NCI-H1436 treated with DMSO at 0.1 percent for 48 hours (cell line): ENCODE measurements at places on chromosomes 5 and 9.

DNA sequence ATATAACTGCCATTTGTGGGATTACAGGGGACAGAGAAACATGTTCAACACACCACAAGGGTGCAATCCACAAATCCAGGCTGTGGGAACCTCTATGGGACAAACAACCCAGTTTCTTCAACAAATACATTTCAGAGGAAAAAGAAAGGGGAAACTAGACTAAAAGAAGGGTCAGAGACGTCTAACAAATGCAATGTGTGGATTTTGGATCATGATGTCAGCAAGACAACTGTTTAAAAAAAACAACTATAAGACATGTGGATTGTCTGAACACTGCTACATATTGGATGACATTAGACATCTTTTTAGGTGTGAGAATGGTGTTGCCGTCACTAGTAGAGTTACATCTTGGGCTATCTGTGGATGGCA is 3.9 kb upstream of the RALGDS start:
- DNase-seq, result no peak

GRCh38 chr5:17441351-17441750 is 56.7 kb upstream of the TAF11L2 start:
- DNase-seq, result no peak

DNA sequence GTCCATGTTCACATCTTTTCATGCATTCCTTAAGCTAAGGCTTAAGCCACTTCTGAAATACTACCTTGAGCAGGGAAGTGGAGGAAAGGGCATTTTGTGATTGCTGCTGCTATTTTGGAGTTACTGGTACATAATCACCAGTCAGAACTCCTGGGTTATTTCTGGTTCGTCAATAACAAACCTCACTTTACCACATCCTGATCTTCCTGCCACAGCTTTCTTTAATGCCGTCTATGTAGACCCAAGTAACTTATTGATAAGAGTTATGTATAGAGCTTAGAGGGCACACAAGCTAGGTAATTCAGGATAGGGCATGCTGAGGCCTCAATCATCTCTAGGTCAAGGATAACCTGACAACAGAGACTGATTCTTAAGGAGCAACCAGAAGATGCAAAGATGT is 120.7 kb downstream of the DOCK8 start:
- DNase-seq, result no peak

GRCh38 chr5:636951-637350 is 24.8 kb downstream of the CEP72 start:
- DNase-seq, result no peak

DNA sequence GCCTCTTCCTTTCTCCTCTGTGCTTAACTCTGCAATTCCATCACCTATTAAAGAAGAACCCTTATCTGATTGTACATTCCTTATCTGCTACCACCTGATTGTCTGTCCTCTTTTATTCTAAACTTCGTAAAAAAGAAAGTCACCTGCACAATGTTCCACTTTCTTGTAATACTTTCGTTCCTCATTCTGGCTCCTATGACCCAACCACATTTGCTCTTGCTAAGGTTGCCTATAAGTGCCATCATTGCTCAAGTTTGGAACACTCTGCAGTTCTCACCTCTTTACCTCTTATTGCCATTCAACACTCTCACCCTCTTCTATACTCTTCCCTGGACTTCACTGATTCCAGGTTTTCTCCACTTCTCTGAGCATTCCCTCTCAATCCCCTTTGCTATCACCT is 10.1 kb downstream of the TAF1L start:
- no peak for DNase-seq

DNA sequence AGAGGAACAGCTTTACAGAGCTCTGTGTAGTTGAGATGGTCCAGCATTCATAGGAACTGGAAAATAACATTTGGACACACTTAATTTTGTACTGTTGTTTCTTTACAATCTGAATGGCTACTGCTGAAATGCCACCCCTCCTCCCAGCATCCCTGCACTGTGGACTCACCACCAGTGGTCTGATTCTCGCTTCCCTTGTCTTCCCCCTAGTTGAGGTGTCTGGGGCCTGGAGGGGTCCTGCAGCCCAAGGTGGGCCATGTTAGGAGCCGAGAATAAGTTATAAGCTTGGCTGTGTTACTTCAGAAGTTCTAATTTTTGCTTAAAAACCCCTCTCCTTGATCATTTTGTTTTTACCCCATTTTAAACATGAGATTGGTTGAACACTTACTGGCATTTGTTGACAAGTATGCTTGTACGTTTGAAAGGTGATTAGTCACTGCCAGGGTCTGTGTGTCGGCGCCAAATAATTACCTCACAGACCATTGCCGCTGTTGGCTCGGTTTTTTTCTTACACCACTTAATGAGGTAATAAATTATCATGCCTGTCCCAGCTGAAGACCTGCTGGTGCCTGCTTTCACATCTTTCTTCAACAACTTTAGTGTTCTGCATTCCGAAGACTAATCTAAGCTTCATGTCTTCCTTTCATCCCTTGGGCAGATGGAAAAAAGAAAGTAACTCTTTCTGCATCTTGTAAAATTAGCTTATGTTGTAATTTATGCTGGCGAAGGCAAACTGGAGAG is 65.8 kb downstream of the MCCC2 start:
- no peak for DNase-seq

- no peak for DNase-seq
Observed at GRCh38 chr5:32630867-32631491, 45.6 kb downstream of the SUB1 start.

GRCh38 chr9:92942688-92943616 is 4.4 kb upstream of the FGD3 start:
- DNase-seq, result no peak

- DNase-seq, result no peak
Observed at GRCh38 chr9:95974389-95974788, 98.9 kb downstream of the ERCC6L2 start.
